ENCODE measurements at places on chromosomes 2 and 18.

DNA sequence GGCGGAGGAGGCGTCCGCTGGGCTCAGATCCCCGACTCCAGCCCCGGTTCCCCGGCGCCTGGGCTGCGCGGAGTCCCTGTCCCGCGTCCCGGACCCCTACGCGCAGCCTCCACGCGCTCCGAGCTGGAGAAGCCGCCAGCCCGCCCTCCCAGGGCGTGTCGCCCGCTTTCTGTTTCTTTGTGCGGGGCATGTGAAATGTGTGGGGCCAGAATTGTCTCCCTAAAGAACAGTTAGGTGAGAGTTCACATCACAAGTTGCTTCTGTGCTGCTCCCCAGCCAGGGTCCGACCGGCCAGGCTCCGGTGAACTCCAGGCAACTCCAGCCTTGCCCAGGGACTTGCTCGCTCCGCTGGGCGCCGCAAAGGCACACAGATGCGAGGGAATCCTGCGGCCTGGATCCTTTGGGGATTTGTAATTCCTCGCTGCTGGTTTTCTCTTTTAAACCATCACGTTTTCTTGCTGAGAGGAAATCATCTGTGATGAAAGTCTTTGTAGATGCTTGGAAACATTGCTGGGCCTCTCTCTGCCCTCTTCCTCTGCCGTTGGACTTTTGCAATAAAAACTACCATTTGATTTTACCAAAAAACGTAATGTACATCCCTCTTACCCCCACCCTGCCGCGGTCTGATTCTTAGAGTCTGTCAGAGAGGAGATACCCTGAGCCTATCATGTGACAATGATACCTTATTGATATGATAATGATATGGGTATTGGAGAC, 631 bp downstream of the GYPC start:
- DNase-seq: no peak

DNA sequence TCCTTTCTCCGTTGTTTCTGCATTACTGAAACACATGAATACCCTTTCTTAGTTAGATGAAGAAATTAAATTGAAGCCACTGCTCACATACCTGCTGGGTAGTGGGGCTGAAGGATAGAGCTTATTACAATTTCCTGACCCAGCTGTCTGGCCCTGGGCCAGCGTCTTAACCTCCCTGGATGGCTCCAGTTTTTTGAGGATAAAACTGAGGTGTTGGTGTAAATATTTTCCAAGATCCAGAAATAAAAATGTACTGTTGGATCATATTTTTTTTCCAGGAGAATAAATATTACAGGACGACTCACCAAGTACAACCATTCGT, 3.5 kb downstream of the RNF144A start:
- DNase-seq: no peak

DNA sequence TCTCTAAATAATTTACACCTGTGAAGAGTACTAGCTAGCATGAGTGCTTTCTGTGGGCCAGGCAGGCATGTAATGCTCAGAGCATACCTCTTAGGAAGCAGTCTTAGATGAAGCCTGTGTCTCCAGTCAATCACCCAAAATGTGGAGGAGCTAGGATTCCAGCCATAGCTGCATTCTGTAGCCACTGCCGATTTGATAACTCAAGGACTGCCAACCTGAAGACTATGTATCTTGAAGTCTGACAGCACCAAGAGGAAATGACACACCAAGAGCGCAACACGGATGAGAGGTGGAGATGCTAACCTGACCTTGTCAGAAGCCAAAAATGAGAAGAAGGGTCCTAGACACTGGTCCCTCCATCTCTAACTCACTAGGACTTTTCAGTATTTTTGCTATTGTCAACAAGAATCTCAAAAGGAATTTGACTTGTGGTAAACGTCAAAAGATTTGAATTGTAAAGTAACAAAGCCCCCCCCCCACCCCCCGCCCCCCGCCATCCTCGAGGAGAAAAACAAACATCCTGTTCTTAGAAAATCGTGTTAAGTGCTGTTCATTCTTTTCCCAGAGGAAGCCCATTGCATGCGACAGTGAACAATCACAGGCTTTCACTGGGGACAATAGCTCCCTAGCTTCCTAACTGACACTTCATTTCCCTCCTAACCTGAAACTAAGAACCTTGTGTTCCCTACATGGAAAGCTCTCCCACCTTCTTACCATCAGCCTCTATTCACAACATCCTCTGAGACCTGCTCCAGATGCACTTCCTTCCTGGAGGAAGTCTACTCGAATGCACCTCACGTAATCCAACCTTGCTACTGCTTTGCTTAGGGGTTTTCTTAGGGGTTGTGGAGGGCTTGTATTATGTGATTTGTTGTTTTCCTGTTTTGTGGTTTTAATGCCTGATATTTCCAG, 14.7 kb downstream of the CDC42EP3 start:
- DNase-seq: no peak

- DNase-seq: no peak
These were observed 112.0 kb upstream of the TEKT4 start for GRCh38 chr2:94759211-94759610.

DNA sequence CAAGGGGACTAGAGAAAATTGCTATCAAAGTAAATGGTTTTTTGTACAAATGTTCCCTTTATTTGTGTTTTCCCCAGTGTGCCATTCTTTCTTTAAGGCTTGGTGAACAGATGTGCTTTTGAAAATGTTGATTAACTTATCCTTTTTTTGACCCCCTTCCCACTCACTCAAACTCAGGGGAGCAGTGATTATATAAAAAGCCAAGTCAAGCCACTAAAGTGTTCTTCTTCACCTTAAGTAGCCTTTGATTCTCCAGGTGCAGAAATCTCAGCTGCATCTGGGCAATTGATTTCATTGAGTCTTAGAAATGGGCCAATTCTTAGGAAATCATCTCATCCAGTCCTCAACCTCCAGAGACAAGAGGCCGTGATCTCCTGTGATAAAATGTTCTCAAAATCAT, 107.6 kb downstream of the NRP2 start:
- no peak for DNase-seq

- no peak for DNase-seq
These were observed 25.5 kb downstream of the B4GALT6 start for GRCh38 chr18:31658670-31659575.

- peak; percentile 22 for DNase-seq
These were observed 31.1 kb downstream of the HDAC4 start for GRCh38 chr2:239369631-239370161.

- DNase-seq: no peak
These were observed 55.6 kb upstream of the IMP4 start for GRCh38 chr2:130286983-130287655.

DNA sequence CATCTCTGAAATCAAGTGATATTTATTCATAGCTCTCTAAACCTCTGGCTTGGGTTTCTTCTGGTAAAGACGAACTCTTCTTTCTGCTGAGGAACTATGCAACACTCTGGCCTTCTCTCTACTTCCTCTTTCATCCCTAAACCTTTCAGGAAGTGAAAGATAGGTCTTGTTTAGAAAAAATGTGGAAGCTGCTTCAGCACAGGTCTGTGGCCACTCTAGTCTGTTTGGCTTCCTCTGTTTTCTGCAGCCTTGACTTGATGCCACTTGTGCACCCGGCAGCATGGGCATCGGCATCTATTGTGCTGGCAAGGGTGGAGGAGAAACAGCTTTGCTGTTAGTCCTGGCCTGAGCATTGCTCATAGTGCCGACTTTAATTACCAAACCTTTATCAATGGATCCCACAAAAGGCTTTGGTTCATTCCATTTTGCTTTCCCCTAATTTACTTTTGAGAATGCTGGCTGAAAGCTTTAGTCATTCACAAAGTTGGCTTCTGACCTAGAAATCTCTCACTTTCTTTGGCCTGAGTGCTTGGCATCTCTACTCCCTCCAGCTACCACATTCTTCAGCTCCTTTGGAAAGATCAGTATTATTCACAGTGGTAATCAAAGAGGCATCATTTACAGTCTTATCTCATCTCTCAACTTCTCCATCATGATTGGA, 32.0 kb upstream of the GPR39 start:
- no peak for DNase-seq

GRCh38 chr2:160679686-160680085, 186.1 kb upstream of the RBMS1 start:
- DNase-seq: no peak

GRCh38 chr2:219289537-219290361, 10.6 kb downstream of the DNAJB2 start:
- DNase-seq: no peak

DNA sequence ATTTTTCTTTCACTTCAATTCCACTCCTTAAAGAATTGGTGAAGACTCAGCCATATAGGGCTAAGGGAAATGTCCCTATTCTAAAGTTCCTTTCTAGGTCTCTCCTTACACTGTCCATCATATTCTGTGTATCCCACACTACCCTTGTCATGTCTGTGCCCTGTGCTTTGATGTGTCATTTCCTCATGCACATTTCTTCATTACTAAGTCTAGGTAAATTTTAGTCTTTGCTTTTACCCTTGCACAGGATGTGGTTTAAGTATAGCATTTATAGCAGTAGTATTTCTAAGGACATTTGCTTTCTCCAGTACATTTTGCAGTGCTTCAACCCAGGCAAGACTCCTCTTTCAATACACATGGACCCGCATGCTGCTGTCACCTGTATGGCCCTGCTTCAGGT, 221.5 kb upstream of the ACVR2A start:
- DNase-seq: no peak

DNA sequence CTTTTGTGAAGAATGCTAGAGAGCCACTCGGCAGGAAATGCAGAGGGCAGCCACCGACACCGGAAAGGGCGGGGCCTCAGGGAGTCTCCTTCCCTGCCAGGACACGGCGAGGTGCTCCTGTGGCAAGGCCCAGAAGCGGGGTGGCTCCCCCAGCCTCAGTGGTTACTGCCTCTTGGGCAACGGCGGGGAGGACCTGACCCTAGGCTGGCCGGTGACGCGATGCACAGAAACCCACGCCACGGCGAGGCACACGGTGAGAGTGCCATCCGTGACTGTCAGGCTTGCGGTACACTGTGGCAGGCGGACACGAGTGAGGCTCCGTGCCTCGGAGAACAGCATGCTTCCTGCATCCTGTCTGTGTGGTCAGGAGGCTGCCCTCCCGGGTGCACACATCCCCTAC, 47.8 kb downstream of the ZAP70 start:
- DNase-seq: no peak

DNA sequence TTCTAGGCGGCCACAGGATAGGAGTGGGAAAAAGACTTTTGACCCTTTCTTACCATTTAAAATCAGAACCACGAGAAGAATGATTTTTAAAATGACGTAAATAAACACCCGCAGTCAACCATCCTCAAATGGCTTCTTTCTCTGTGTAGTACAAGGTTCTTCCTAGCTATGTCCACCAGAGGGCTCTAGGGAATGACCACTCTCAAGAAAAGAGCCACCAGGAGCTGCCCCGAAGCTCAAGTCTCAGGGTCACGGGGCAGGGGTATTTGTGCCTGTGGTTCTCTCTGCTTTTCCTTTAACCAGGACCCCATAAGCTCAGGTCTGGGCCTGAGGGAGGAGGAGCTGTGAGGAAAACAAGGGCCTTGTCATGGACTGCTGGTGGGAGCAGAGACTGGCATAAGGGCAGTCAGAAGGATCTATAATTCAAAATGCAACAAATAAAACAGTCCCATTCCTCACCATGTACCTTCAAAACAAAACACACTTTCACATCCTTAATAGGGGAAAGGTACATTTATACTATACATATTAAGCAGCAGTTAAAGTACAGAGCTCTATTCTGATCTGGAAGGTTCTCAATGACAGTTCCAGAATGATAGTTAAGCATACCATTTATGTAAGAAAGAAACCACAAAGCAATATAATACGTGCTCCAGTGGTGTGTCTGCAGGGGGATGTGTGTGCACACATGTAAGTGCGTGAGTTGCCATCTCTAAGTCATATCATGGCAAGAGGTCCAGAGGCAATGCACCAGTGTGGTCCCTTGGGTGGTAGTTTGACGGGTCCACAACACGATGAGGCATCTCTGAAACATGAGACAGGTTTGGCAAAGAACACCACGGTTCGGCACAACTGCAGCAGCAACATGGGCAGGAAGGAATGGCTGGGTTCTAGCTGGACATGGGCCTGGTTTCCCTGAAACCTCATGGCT, 18.6 kb downstream of the LYPD1 start:
- no peak for DNase-seq

DNA sequence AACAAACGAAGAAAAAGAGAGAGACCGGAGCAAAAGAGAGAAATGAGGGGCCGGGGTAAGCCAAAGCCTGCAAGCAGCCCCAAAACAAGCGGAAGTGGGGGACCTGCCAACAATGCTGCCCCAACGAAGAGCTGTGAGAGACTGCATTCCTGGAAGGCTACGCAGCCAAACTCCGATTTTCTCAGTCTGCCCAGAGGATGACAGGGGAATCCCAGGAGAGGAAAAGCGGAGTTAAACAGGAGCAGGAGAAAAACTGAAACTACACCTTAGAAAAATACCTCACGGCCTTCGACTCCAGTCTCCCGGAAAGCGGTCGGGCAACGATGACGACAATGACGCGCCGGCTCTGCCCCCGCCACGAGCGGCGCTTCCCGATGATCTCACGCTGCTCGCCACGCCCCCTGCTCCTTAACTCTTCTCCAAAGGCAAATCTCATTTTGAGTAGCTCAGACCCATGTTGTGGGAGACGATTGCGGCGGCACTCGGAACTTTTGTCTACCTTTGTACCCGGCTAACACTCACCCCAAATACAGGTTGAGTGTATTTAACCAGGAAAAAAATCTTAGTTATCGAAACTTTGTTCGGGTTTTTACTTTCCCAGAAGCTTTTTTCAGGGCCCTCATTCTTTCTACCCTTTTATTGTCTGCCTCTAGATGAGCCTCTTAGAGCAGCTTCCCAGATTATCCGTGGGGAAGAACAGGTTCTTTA, at the start of gene C1D:
Gene C1D, minus strand, starts transcription at position 325 of the 708 bp plus-strand sequence. CDS start 15,694 bp downstream, outside the sequence.
- DNase-seq: peak; percentile 90

GRCh38 chr18:41371156-41372045, 583.6 kb upstream of the PIK3C3 start:
- no peak for DNase-seq

DNA sequence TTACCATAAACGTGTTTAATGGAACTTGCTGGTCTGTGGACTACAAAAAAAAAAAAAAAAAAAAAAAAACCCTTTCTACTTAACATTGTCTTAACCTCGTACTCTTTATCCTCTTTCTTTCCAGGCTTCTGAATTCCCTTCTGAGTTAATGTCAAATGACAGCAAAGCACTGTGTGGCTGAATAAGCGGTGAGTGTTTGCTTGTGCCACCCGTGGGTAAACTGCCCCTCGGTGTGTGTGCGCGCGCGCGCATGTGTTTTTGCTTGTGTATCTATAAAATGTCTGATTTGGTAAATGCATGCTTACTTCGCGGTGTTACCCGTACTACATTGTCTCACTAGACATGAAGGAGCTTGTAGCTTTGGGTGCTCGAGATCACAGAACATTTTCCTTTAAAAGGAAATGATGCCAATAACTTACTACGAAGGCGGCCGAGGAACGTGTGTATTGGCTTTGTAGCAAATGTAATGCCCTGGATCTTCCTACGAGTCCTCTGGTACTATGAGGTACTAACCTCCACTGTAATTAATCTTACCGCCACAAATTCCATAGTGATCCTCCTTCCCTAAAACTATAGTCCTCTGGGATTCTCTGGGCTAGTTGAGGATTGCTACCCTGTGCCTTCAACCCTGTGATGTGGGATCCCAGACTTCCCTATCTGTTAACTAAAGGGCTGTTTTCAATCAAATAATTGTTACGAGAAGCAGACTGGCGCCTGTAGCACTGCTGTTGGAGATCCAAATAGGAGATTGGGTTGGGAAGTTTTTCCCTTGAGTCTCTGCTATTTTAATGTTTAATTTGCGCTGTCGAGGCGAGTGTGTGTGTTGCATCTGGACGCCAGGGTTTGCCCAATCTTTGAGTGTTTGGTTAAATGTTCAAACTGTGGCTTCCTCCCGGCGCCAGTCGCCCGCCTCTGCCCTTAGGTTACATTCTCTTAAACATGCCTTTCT, 1.1 kb downstream of the ID2 start:
- no peak for DNase-seq

All from activated CD8-positive, alpha-beta memory T cell treated with anti-CD3 and anti-CD28 coated beads for 1 hour (primary cell).